Keratinocyte (primary cell): ENCODE measurements at places on chromosomes 7 and 10. TPM values are rescaled to one million over a fixed set of nuclear protein-coding genes. Genes with fewer than 3 reads are reported as not detected.

Gene WEE2
- not detected in 3 replicates for polyA plus RNA-seq

Gene ENO4
- 0.17 to 0.35 TPM (median 0.25 TPM) in 3 replicates for polyA plus RNA-seq

DNA sequence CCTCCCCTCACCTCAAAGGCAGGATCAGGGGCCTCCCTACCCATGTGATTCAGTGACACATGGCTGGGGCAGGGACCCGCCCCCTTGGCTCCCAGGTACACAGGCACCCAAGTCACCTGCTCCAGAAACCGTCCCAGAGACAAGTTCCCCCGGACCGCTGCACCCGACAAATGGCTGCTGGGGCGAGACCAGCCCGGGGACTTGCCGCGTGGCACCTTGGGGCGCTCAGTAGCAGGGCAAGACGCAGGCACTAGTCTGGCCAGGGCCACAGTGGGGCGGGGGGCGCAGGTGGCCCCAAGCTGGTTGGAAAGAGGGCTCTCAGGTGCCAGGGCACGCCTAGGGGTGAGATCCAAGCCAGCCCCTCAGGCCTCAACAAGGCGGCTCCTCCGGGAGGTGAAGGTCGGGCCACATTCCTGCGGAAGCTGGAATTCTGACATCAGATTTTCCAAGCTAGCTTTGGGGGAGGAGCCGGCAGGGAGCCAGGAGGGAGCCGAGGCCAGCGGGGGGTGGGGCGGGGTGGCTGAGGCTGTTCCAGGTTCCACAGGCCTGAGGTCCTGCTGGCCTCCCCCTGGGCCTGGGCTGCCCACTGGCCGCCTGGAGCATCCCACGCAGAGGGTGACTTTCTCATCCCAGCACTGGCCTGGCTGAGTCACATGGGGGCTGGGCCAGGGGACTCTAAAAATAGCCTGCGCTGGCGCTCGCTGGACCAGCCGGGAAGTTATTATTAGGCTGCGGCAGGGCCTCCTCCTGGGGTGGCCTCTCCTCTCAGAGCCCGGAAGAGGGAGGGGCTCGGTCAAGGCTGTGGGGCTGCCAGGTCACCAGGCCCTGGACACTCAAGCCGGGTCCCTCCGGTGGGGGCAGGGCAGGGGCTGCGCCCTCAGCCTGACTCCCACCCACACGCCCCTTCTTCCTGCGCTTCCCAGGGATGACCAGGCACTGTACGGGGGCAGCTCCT is 20.5 kb upstream of the INPP5A start:
- no peak for DNase-seq

- DNase-seq, result no peak
Measured at GRCh38 chr10:126921974-126922525, 16.8 kb downstream of the DOCK1 start.

GRCh38 chr10:43691485-43691884 is 42.8 kb upstream of the ZNF32 start:
- DNase-seq, result no peak

- no peak for DNase-seq
Measured at GRCh38 chr7:28955718-28956607, 2.2 kb downstream of the TRIL start.

GRCh38 chr10:73113551-73113950 is 3.3 kb downstream of the NUDT13 start:
- DNase-seq, result no peak

DNA sequence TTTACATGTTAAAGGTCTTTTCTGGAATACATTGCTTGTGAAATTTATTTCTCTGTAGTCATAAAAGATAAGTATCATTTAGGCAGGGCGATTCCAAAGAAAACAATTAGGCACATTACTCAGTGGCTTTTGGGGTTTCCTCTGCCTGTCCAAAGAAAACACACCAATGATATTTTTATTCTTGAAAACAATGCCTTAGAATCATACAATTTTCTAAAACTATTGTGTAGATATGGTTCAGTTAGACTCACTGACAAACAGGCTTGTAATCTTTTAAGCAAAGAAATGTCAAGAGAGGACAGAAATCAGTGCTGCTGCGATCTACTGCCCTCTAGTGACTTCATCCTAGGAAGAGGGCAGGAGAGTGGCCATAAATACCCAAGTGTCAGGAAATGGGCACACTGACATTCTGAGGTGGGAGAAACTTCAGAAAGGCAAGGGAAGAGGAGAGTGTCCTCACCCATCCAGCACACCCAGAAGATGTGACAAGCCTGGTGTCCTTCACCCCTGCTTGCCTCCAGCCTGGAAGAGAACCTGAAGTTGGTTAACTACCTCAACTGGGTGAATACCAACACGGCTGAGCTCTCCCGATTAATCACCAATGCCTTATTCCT is 120.5 kb downstream of the GALNT11 start:
- DNase-seq, result no peak
